ENCODE measurements at places on chromosomes 6 and 20.

- no peak for DNase-seq
These were observed 9.6 kb downstream of the FNDC1 start for GRCh38 chr6:159178847-159179246.

DNA sequence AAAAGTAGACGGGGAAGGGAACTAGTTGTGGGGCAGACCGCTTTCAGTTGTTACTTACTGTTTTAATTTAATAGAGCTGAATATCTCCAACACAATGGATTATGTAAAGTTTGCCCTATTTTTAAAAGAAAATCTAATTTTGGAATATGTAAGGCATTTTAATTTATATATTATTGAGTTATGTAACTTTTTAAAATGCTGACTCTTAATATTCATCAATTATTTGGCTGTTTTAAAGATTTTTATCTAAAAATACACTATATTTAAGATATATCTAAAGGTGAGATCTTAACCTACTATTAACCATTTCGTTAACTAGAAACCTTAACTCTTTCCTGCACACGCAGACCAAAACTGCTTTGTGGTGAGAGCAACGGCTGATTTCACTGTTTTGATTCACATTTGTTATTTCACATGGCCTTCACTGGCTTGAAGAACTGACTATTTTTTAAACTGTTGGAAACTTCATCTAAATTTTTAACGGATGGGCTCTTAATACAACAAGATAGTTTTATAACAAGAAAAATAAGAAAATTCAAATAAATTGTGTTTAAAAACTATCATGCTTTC is 87.9 kb downstream of the HUS1B start:
- no peak for DNase-seq

- DNase-seq: no peak
These were observed 156.1 kb upstream of the SMLR1 start for GRCh38 chr6:130671119-130671518.

DNA sequence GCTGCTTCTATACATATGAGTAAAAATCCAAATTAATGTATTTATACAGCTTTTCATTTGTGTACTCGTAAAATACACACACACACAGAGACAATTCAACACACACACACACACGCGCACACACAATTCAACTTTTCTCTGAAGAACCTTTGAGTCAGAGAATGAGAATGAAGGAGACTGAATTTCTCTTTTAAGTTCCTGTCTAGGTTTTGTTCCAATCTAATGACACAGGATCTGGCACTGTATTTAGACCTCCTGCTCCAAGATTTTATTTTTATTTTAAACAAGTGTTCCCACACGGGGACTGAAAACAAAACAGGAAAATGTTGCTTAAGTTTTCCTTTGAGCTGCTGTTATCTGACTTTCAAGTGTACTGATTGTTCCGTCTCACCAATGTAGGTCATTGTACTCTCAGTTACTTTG is 250.8 kb downstream of the LAMA2 start:
- DNase-seq: no peak

DNA sequence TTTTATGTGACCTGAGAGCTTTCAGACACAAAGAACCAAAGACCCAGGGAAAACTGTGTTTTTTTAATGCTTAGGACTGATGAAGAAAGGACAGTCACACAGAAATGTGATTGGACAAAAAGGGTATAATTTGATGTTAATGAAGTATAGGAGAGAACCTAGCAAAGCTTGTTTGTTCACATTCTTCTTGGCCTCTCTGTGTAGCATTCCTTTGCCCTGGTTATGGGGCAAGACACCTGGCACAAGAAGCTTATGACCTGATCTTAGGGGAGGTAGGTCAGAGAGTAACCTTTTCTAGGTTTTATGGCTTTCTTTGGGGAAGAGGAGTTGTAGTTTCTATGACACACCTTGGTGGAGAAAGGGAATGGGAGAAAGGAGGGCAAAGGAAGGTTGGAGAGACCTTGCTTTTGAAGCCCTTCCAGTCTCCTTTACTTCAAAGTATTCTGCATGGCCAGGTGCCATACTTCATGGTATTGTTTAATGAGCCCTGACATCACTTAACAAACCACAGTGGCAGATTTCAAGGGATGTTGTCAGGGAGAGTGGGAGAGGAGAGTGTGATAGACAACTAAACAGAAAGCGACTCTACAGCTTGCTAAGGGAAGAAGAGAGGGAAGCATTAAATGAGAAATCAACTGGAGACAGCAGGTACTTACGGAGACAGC is 701.8 kb upstream of the FLRT3 start:
- no peak for DNase-seq

Measured in stimulated activated CD8-positive, alpha-beta memory T cell treated with anti-CD3 and anti-CD28 coated beads, Interleukin-15, amount 100 ng/mL, for 48 hours (primary cell).